ENCODE measurements at places on chromosomes 12 and 14.

- no peak for DNase-seq
These were observed 46.0 kb downstream of the ERGIC2 start for GRCh38 chr12:29334937-29335336.

DNA sequence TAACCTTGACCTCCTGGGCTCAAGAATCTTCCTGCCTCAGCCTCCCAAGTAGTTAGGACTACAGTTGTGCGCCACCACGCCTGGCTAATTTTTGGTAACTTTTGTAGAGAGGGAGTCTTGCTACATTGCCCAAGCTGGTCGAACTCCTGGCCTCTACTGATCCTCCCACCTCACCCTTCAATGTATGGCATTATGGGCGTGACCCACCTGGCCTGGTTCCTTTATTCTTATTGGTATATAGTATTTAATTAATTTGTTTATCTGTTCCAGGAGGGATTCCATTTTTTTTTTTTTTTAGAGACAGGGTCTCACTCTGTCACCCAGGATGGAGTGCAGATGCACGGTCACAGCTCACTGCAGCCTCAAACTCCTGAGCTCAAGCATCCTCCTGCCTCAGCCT, 40.9 kb upstream of the EAPP start:
- DNase-seq = no peak

GRCh38 chr12:57224973-57225679, 4.4 kb upstream of the SHMT2 start:
- no peak for DNase-seq

GRCh38 chr12:29226616-29227015, 77.5 kb downstream of the FAR2 start:
- no peak for DNase-seq

DNA sequence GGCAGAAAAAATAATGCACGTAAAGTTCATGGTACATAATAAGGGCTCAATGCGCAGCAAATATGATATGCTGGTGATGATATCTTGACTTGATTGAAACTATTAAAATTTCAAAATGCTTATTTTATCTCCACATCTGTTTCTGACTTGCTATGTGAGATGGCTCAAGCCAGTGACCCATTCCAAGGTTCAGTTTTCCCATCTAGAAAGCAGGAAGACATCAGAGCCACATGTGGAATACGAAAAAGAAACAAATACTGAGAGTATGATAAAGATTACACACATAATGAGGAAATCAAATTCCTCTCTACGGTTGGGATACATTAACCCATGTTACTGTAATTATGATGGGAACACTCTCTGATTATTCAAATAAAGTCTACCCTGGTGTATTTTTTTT, 24.0 kb upstream of the TSPAN11 start:
- no peak for DNase-seq

DNA sequence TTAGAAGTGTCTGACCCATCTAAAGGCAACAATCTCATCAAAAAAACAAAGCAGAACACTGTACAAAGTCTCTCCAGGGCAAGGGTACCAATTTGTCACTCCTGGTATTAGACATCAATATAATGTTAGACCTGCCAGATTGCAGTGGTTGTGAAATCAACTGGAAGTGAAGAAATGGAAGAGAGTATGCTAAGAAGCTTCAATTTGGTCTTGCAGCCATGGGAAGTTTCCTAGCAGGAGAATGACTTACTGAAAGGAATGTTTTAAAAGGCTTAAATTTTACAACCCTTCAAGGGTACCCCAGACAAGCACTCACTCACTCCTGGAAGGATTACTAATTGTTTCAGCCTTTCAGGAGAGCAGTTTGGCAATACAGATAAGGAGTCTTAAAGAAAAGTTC, 18.9 kb downstream of the LLPH start:
- no peak for DNase-seq

GRCh38 chr14:39592116-39592789, 160.0 kb upstream of the FBXO33 start:
- no peak for DNase-seq

- DNase-seq = no peak
These were observed 119.2 kb downstream of the GALC start for GRCh38 chr14:87873741-87874140.

GRCh38 chr14:70847406-70848090, 38.2 kb upstream of the MAP3K9 start:
- DNase-seq = no peak

GRCh38 chr12:47316609-47317049, 236.9 kb upstream of the AMIGO2 start:
- no peak for DNase-seq

DNA sequence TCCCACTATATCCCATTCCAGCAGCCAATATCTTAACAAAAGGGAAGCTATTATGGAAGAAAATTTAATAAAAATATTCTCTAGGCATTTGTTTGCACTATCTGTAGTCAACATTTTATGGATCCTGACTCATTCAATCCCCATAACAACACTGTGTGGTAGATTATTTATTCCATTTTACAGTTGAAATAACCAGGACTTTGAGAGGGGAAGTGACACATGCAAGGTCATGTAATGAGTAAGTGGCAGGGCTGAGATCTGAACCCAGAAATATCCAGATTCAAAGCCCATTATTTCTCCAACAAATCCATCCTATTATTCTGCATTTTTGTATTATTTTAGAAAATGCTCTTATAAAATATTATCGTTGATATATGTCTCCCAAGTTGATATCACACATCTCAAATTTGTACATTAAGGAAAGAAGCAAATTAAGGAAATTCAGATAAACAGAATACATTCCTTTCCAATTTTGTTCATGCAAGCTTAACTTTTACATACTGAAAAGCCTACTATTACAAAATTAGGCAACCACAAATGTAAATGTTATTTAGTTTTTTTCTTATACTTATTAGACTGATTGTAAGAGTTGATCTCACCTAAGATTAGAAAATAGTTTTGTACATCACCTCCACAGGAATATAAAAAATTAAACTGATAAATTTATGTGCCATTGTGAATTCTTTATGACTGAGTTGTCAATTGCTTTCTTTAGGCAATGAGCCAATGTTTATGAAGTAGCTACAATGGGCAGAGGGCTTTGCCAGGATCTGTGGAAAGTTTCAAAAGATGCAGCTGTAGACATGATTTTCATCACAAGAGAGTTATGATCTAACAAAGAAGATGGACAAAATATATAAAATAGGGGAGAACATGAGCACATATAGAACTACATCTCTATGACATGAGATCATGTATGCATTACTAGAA, 55.1 kb upstream of the E2F7 start:
- DNase-seq = no peak

- no peak for DNase-seq
These were observed 60.7 kb downstream of the POLR3B start for GRCh38 chr12:106417926-106418910.

DNA sequence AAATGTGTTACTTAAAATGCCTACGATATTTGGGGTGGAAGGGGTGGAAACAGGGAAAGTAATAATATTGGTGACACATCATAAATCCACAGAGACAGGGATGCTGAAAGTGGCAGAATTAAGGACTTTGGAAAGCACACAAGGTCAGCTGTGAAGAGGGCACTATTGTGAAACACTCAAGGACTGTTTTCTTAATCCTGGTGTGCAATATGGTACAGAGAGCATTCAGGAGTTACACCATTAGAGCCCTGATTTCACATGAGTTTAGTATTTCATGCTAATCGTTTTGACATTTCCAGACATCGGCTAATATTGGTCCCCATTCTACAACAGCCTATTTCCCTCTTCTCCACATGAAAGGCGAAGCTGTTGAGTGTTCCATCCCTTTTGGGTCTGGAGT, 219.2 kb downstream of the MSRB3 start:
- DNase-seq = no peak

GRCh38 chr12:20409607-20410377, 41.5 kb downstream of the PDE3A start:
- DNase-seq = no peak

DNA sequence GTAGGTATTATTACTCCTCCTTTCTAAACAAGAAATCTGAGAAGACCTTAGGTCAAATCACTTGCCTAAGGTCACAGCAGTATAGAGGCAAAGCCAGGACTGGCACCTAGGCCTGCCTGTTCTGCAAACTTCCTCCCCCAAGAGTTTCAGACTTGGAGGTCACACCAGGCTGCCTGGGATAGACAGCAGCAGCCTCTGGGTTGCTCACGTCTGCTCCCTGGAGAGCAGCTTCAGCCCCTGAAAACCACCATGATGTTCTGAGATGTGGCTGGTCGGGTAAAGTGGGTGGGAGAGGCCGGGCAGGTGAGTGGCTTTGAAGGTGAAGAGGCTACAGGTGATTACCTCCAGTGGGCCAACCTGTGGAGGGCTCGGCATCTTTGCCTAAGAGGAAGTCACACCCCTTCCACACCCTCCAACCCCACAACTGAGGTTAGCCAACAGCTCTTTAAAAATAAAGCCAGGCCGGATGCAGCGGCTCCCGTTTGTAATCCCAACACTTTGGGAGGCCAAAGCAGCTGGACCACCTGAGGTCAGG, 37.0 kb upstream of the PNMA1 start:
- no peak for DNase-seq

- DNase-seq = no peak
These were observed 1.1 kb downstream of the SERPINA10 start for GRCh38 chr14:94291906-94292525.

DNA sequence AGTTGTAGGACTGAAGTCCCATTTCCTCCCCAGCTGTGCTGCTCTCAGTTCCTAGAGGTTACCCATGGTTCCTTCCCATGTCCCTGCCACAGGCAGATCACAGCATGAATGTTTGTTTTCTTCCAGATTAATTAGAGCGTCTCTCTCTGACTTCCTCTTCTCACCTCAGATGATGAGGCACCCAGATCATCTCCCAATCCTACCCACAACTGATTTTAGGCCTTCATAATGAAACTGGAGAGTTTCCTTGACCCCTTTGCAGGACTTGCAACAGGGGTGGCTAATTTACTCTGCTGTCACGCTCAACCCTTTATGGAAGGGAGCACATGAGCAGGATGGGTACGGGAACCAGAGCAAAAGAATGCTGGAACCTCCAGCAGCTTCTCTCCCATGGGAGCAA, 32.1 kb upstream of the TXNRD1 start:
- no peak for DNase-seq

DNA sequence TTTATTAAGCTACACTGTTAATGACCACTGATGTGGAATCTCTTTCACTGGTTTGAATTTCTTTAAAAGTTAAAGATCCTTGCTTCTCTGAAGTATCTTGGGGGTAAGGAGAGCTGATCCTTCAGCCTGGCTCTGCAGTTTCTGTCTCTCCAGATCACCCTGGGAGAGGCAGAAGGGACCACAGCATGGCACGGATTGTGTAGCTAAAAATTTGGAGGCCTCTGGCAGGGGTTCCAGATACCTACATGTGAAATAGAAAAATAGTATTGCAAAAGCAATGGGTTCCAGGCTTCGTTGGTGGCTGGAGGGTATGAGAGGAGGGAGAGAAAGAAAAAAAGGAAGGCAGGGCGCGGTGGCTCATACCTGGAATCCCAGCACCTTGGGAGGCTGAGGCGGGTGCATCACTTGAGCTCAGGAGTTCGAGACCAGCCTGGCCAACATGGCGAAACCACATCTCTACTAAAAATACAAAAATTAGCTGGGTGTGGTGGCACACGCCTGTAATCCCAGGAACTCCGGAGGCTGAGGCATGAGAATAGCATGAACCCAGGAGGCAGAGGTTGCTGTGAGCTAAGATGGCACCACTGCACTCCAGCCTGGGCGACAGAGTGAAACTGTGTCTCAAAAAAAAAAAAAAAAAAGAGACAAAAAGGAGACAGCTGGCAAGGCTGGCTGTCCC, 3.4 kb downstream of the CHST11 start:
- no peak for DNase-seq

DNA sequence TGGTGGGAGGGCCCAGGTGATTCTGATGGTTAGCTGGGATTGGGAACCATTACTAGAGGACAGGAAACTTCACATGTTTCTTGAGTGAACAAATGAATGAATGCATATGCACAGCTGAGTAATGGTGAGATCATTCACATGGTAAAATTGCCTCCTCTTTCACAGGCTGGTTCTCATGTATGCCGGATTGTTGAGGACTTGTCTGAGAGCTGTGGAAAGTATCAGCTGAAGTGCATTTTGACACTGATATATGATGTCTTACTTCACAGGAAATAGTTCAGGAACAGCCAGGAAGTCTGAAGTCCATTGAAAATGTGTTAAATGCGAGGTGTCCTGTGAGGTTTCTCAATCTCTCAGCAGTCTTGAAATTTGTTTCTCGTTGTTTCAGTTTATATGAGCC, 77.6 kb upstream of the DACT1 start:
- DNase-seq = no peak

DNA sequence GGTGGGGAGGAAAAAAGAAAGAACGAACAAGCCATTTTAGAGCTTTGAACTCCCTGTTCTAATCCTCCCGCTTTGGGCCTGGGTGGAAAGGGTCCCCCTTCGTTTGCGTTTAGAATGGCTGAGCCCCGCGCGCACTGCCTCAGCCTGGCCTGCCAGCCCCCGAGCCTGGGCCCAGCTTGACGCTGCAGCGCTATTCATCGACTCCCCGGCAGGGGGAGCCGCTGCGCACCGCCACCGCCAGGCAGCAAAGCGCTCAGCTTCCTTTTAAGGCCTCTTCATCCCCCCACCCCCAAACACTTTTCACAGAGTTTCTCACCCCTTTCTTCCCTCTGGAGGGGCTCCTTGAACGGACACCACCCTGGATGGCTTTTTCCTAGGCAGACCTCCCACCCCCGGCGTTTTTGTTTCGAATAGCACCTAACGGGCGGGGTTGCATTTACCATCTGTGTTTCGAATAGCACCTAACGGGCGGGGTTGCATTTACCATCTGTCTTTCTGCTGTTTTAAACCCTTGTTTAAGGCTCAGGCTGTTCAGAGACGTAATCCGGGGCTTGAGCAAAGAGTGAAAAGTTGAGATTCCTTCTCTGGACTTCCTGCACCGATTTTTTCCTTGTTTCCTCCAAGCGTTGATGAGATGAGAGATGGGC, 56.4 kb upstream of the PIWIL1 start:
- no peak for DNase-seq

DNA sequence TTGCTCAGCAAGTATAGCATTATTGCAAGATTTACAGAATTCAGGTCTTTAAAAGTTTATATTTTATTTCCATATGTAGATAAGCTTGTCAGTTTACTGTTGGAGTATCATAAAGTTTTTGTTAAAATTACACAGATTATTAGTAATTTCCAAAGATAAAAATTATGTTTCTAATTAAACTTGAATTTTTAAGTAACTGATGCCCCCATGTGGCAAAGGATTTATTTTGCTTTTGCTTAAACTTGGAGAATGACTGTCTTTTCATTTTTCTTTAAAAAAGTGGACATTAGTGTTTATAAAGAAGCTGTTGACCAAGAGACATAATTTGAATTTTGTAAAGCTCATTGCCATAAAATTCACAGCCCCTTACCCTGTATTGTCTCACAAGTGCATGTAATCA, 45.8 kb downstream of the ETNK1 start:
- DNase-seq = no peak

GRCh38 chr12:89479982-89480381, 44.6 kb downstream of the GALNT4 start:
- DNase-seq = no peak

GRCh38 chr12:24803430-24804245, 145.3 kb downstream of the BCAT1 start:
- DNase-seq = no peak

DNA sequence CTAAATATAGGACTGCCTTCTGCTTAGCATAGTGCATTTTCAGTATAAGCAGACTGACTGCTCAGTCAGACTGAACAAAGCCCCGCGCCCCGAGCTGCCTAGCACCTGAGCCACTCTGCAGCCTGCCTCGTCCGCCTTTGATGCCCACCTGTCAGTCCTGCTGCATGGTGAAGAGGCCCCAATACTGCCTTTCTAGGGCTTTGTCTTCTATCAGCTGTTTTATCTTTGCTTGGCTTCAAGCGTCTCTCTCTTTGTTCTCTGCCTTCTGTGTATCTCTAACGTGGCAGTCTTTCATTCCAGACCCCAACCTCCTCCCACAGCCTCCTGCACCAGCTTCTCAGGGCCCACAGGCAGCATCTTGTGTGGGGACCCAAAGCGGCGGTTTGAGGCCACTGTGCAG, 1001.0 kb downstream of the VRK1 start:
- no peak for DNase-seq
